ENCODE measurements at places on chromosomes 5 and 9.

DNA sequence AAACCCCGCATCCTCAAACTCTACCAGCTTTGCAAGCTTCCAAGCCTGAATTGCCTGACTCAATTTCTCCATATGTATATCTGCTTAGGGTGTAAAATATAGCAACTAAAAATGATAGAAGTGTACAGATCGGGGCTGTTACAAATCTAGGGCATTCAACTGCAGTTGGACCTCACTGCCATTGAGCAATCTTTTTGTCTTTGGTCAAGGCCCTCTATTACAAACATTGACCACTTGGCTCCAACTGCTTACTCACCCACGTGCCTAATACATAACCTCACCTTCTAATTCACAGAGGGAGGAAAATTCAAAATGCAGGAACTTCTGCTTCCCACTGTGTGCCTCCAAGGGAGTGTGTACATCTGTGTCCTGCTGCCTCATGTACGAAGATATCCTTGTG is 10.0 kb downstream of the LRRC70 start:
- DNase-seq = no peak

DNA sequence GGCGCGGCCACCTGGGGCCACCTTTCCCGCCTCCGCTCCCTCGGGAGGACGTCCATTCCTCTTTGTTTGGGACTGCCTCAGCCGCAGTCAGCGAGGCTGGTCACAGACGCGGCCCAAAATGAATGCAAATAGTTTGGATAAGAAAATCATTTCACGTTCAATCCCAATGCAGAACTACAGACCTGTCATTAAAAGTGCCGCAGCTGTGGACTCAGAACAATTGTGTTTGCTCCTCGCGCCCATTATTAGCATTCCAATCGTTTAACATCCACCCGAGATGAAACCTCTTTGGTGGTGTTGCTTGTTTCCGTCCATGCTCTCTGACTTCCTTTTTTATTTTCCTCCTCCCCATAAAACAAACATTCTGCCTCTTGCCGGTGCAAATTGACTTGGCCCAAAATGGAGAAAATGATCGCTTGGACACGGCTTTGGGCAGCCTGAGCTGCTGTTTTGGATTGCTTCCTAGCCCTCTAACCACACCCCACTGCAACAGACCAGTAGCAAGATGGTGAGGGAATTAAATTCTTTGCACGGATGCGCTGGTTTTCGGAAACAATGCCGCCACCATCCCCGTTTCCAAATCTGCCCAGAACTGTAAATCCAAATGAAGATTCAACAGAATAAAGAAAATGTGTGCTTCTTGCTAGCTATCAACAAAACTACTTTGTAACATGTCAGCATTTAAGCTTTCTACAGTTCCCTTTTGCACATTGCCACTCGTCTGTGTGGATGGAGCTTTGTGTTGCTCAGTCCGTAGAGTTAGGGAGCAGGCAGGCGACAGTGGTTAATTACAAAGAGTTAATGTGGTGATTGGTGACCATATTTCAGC is 784 bp downstream of the NLN start:
- no peak for DNase-seq

GRCh38 chr9:133116346-133117231 is 4.5 kb downstream of the RALGDS start:
- DNase-seq = no peak

DNA sequence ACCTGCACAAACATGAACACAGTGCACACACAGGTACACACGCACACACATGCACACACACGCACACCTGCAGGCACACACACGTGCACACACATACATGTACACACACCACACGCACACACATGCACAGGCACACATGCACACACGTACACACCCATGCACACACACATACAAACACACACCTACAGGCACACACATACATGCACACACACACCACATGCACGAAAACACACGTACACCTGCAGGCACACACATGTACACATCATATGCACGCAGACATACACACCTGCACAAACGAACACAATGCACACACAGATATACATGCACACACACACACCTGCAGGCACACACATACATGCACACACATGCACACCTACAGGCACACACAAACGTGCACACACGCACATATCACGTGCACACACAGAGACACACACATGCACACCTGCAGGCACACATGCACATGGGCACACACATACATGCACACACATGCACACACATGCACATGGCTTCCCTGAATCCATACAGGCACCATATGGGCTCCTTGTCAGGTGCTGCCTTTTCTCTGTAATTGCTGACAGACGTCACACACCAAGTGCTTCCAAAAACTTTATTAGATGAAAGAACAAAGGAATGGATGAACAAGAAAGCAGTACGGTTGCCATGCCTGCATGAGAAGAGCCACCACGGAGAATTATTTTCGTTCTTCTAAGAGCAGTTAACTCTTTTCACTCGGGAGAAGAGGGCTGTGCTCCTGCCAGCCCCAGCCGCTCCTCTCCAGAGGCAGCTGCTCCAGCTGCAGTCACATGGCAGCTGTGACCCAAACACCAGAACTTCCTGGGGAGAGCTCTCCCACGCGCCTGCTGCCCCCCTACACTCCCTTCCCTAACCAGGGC is 57.2 kb downstream of the EXD3 start:
- no peak for DNase-seq
